Esophagus muscularis mucosa (tissue), 4 donors: ENCODE measurements at places on chromosomes 3 and 15.

DNA sequence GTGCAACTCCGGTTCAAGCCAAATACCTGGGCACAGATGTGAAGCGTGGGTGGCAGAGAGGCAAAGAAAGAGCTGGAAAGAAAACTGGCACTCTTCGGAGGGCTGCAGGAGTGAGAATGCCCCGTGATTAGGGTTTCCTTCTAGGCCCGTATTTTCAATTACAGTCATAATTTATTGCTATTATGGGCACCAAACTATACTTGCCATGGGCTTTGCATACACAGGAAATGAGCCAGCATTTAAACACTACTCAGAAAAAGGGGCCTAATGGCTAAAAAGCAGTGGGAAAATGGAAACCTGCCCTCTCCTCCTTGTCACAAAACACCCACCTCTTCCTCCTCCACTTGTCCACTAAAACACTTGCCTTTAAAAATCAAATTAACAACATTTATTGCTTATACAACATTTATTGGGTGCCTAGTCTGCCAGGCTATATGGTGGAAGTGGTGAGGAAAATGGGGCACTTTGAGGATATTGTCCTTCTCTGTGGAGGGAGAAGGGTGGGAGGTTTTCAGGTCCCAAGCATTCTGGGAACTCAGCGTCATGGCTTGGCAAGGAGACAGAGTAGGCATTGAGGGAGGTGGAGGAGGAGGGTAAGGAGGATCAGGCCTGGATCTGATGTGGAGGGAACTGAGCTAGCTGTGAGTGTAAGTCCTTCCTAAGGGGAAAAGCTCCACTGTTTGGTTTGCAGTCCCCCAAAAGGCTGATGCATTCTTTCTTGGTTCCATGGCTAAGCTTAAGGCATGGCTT lies 160.9 kb downstream of the SLCO3A1 start:
- no peak for DNase-seq

GRCh38 chr3:46876313-46877300 lies 914 bp upstream of the PTH1R start:
- no peak for DNase-seq

DNA sequence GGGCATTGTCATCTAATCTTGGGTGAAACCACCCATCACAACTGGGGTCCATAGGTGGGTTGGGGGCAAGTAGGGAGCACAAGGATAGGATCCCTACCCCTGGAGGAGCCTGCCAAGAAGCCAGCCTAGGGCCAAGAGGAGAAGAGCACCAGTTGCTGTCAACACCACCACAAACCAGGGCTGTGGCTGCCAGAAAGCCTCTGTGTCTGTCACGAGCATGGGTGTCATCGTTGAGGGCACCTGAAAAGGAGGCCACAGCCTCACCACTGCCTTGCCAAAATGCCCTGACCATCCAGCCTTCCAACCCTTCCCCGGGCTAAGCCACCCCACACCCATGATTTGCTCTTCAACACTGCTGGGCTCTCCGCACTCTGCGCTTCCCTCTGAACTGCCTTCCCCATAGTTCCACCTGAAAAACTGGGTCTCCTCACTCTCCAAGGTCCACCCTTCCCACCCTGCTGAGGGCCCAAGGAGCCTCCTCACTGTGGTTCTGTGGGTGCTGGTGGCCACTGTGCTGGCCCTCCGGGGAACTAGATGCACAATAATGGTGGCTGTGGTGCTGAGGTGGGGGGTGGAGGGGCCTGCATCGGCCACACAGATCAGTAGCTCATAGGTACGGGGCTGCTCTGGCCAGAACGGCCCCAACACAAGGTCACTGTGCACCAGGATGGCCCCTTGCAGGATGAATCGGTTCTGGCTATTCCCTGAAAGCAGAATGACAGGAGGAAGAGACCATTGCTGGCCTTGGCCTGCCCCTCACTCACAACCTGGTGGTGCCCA lies 6.2 kb upstream of the IP6K1 start:
- DNase-seq = no peak

DNA sequence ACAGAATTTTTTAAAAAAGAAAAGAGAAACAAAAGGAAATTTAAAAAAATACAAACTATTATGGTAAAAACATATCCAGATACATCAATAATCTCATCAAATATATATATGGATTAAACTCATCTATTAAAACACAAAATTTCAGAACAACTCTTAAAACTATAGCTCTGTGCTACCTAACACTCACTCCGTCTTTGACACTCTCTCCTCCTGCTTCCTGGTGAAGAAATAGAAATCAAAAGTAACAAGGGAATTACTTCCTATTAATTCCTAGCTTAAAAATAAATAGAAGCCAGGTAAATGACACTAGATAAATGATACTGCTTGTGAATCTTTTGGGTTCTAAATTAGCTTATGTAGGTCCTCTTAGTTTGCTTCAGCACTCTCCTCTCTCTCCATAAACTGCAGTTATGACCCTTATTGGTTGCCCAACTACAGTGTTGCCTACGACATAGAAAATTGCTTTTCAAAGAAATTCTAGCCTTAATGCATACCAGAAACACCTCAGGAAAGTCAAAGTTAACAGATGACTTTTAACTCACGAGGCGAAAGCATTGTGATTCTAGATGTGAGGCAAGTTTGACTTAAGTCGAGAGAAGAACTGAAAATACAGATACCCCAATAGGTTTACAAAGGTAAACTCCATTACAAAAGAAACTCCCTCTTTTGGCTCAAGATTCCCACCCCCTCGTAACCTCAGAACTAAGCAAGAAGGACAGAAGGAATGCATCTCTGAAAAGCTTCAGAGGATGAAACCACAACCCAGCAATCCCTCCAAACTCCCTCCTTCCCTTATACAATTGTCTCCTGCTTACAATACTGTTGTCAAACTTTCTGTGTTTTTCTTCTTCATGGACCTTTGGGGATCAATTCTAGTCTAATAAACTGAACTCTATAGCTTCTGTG lies 394.7 kb downstream of the FGF12 start:
- DNase-seq = no peak

- no peak for DNase-seq
Measured at GRCh38 chr15:81411969-81412633, 38.1 kb upstream of the TMC3 start.

DNA sequence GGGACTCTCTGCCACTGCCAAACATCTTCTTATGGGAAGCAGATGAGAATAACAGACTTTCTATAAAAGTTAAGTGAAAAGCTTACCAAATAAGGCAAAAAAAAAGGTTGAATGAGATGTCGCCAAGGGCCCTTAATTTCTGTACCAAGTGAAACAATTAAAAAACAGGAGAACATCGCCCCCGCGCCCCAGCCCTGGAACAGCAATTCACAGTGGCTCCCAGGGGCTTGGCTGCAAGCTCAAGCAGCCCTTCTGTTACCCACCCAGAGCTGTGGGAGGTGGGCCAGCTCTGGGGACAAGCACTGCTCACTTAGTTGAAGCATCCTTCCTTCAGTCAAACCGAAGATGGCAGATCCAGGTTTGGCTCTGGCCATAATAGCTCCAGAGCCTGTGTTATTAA lies 208.0 kb downstream of the ERC2 start:
- no peak for DNase-seq

DNA sequence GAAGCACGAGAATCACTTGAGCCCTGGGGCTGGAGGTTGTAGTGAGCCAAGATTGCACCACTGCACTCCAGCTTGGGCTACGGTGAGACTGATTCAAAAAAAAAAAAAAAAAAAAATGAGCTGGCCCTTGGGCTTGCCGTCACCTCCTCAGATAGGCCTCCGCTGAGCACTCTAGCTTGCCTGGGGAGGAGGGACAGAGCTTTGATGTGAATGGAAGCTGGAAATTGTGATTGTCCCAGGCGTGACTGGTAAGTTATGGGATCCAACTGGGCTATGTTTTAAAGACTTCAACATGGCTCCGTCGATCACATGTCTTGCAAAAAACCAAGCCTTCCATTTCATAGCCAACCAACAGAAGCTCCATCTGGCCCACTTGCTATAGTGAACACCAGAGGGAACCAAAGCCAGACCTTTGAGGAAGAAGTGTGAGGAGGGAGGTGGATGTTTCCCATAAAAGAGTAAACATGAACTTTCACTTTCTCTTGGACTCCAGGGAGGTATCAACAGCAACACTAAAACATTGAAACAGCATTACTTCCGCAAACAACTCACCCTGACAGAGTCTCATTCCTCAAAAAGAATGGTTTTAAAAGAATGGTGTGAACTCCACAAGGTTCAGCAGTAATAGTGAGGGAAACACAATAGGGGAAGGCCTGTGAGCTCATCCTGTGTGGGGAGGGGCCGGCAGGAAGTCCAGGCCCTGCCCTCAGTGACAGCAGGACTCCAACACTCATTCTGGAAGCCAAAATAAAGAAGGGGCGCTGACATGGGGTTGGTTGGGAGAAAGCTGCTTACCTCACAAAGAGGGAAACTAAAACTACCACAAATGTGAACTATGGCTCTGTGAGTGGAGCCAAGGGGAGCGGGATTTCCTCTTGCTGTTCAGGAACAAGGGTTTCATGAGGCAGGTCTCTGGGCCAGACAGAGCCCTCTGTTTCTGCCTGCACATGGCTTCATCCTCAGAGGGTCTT lies 59.2 kb upstream of the IL12A start:
- DNase-seq = peak; percentile 88

- no peak for DNase-seq
Measured at GRCh38 chr3:72964633-72965032, 32.0 kb upstream of the PPP4R2 start.

DNA sequence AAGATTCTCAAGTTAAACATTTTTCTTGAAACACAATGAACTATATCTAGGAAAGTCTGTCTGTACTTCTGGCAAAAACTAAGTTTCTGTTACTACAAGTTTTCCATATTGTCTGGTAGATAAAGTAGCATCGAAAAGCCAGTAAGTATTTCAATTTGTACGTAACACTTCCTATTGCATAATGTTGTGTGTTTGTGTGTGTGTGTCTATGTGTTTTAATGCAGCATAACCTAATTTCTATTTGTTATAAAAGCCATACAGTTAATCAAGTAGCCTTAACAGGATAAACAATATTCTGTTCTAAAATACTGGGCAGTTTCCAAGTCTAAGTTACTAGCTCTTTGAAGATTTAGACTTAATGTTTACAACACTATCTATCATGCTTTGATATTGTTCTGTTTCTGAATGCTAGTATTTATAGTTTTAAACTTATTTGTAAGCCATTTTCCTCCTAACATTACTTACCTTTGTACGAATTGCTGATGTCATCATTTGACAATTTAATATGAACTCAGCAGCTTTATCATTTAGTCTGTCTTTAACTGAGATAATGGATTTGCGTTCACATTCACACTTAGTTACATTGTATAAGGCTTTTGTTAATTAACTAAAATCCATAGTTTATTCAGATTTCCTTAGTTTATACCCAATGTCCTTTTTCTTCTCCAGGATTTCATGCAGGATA lies 163.9 kb downstream of the CBLB start:
- DNase-seq = no peak

DNA sequence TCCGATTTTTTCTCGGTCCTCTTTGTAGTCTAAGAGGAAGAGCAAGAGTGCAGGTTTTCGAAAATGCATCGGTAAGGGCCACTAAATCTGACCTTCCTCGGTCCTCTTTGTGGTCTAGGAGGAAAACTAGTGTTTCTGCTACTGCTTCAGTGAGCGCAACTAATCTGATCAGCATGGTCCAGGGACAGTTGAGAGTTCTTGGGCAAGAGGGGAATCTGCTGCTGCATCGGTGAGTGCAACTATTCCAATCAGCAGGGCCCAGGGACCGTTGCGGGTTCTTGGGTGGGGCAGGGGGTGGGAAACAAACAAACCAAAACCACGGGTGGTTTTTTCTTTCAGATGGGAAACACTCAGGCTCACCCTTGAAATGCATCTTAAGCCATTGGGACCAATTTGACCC lies 10.5 kb upstream of the OSBPL11 start:
- no peak for DNase-seq

GRCh38 chr3:98343647-98344507 lies 9.8 kb upstream of the OR5K4 start:
- no peak for DNase-seq

DNA sequence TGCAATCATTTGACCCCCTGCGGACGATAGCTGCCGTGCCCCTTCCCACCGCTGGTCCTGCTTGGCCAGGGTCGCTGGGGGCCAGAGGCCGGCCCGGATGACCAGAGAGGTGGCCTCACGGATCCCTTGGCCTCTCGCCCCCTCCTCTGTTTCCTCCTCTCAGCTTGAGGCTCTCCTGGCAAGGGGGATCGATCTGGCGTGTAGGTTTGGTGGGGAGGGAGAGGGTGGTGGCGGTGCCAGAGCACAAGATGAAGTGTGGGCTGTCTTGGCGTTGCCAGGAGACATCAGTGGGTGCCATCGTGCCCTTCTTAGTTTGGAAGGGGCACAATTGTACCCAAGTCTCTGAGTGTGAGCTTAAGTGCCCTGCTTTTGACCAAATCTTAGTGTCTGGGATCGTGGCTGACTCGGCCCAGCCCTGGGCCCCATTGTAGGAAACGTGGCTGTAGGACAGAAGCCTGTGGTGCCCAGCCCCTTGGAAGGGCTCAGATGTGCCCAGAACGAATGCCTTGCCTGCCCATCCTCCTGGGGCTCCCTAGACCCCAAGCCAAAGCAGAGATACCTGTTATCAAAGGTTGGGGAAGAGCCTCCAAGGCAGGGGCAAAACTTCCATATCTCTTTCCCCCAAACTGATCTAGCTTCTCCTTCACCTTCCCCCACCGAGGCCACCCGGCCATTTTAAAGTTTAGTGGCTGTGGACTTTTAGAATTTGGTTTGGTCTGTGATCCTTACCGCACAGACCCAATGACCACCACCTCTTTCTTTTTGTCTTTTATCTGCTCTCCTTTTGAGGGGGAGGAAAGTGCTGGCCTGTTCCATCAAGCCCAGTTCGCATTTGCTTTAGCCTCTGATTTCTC lies 14.4 kb downstream of the NR2F2 start:
- DNase-seq = no peak

DNA sequence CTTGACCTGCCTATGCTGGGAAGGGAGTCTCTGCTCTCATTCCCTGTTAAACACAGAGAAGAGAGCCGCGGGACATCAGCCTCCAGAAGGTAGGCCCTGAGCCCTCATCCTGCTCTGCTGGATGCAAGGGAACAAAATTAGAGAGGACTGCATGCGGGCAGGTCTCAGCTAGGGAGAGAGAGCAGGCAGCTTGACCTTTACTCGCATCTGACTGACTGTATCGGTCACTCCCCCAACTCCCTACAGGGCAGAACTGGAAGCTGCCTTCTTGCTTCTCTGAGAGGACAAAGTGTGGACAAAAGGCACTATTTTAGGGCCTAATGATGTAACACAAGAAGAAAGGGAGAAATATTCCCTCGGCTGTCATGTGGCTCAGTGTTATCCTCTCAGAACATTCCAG lies 38.7 kb upstream of the ATOSA start:
- DNase-seq = peak; percentile 64

GRCh38 chr3:160684368-160684740 lies 7.4 kb downstream of the ARL14 start:
- no peak for DNase-seq

- no peak for DNase-seq
Measured at GRCh38 chr3:51544011-51544775, 5.7 kb downstream of the RAD54L2 start.

- DNase-seq = no peak
Measured at GRCh38 chr3:4643904-4644547, 150.9 kb downstream of the ITPR1 start.
